Aorta (tissue), 5 donors: ENCODE measurements at places on chromosomes 2 and 18.

GRCh38 chr2:74778381-74779264 lies 55.3 kb upstream of the HK2 start:
- no peak overlapping the region for H3K4me3 ChIP-seq
- H3K4me1 ChIP-seq = no peaks in the 10 kb centered on the region
- DNase-seq = no peak
- H3K36me3 ChIP-seq = no peaks in the 10 kb centered on the region
- no peak overlapping the region for H3K27ac ChIP-seq

DNA sequence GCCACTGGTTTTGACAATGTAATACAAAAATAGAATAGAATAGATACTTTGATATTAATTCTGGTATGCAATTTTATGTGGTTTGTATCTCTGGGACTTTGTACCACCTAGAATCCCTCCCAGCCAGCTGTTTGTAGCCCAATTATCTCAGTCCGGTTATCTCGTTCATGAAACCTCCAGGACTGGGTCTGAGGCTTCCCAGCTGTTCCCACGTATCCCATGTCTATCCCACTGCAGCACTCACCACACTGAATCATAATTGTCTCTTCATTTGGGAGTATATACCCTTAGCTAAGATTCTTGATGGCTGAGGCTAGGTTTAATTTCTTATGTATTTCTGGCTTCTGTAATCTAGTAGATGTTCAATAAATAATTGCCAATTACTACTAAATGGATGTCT lies 104.4 kb upstream of the MAPRE2 start:
- H3K27ac ChIP-seq = no peak overlapping the region
- no peaks in the 10 kb centered on the region for H3K4me1 ChIP-seq
- no peak for DNase-seq
- no peaks in the 10 kb centered on the region for H3K36me3 ChIP-seq
- no peaks in the 10 kb centered on the region for H3K27me3 ChIP-seq

DNA sequence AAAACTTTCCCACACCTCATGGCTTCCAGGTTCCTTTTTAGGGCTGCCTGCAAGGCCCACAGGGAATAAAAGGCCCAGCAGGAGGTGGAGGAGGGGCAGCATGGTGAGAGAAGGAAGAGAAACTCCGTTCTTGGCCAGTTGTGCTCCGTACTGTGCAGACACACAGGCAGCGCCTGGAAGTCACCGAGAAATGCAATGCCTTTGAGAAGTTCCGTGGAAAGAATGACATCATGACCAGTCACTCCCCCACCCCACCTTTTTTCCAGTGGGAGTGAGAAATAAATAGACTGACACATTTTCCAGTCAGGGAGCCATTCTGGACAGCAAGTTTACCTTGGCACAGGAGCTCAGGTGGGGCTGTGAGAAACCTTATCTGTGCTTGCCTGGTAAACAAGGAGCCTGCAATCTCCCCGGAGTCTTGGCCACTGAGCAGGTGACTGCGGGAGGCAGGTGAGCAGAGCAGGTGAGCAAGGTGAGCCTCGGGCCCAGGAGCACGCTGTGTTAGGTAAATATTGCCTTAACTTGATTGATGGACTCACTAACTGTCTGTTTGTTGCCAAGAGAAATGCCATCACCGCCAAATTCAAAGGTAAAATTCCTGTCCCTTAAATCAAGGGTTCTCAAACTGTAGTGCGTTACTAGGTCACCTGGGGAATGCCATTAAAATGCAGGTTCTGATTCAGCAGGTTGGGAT lies 13.5 kb upstream of the LBH start:
- no peaks in the 10 kb centered on the region for H3K27me3 ChIP-seq
- no peak overlapping the region for H3K4me3 ChIP-seq
- peak; percentile 80 for DNase-seq
- peaks cover 3% of the 10 kb centered on the region for H3K4me1 ChIP-seq

DNA sequence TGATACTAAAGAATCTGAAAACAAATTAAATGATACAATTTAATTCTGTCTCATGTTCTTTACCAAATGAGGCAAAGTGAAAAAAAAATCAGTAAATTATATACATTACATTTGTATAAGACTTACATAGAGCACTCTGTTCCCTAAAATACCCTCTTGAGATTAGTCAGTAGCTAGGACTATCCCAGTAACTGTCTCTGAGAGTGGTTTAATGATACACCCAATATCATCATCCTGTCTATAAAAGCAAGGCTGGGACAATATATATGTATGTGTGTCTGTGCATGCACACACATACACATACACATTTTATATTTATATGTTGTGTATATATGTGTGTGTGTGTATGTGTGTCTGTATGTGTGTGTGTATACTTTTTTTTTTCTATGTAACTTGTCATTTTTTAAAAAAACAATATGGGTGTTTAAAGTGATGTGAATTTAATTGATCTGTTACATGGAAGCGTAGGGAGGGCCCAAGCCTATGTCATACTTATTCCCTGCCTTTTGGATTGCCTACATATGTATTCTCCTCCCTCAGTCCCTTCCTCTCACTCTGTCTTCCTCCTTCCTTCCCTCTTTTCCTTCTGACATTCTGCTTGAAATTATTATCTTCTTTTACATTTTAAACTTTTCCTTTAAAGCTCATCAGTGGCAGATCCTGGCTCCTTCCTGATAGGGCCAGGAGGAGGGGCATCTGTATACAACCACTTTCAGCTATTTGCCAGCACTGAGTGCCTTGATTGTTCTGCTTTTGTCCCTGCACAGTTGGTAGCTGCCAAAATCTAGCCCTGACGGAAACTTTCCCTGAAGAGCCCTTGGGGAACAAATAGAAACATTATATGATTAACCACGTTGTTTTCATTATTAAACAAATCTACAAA lies 6.8 kb downstream of the ASXL3 start:
- no peak overlapping the region for H3K4me3 ChIP-seq
- no peak overlapping the region for H3K27ac ChIP-seq
- H3K36me3 ChIP-seq = no peaks in the 10 kb centered on the region
- no peaks in the 10 kb centered on the region for H3K27me3 ChIP-seq
- H3K4me1 ChIP-seq = peaks cover 2% of the 10 kb centered on the region

DNA sequence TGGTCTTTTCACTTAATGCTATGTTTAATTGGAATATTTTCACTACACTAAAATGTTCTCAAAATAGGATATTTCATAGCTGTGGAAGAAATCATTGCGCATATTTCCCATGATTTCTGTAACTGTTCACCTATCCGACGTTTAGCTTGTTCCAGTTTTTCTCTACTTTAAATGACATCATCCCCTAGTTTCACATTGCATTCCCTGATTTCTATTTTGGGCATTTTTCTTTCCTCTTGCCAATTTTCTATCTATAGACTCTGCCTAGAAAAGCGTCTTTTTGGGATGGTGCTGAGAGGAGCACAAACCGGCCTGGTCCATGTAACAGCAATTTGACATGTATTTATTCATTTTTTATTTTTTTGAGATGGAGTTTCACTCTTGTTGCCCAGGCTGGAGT lies 163.4 kb downstream of the SH3RF3 start:
- no peaks in the 10 kb centered on the region for H3K36me3 ChIP-seq
- no peaks in the 10 kb centered on the region for H3K4me1 ChIP-seq
- H3K27me3 ChIP-seq = no peaks in the 10 kb centered on the region
- no peak overlapping the region for H3K27ac ChIP-seq
- no peak overlapping the region for H3K4me3 ChIP-seq

- no peak for DNase-seq
- H3K27me3 ChIP-seq = no peaks in the 10 kb centered on the region
These were observed 74.0 kb upstream of the LHCGR start for GRCh38 chr2:48829569-48829968.

DNA sequence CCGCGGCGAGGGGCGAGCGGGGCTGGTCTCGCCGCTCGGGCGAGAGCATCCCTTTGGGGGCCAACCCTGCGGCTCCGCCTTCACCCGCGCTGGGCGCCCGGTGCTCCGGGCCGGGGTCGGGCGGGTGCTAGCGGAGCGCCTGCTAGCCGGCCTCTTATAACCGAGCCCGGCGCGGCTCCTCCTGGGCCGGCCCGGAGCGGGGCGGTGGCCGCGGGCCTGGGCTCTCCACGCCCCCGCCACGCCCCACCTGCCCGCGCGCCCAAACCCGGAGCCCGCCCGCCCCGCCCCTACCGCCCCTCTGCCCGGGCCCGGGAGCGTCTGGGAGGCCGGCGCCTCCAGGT lies at the start of gene FOXI3:
TSS of gene FOXI3 (minus strand) at position 129 of the 341 bp plus-strand sequence. CDS start 158 bp downstream, outside the sequence.
- no peaks in the 10 kb centered on the region for H3K36me3 ChIP-seq
- H3K4me3 ChIP-seq = peak within 1 kb of the TSS; percentile 81
- H3K4me1 ChIP-seq = no peaks in the 10 kb centered on the region
- no peak for DNase-seq
- no peak within 1 kb of the TSS for H3K27ac ChIP-seq

GRCh38 chr2:120545521-120546047 lies 190.1 kb upstream of the GLI2 start:
- DNase-seq = no peak
- no peak overlapping the region for H3K27ac ChIP-seq
- no peak overlapping the region for H3K4me3 ChIP-seq
- H3K27me3 ChIP-seq = no peaks in the 10 kb centered on the region
